ENCODE measurements at places on chromosomes 13 and 19.

DNA sequence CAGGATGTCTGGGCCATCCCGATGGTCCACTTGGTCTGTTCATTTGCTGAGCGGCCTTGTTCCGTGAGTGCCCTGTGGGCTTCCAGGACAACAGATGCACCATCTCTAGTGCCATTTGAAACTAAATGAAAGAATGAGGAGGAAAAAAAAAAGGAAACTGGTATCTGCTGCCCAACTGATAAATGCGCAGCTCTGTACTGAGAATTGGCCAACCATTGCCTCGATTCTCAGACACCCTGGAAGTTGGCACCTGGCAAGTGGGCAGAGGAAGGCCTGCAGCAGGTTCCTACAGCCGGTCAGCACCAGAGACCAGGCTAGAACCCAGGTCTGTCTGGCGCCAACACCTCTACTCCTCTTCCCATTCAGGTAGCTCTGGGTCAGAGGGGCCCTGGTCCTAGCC is 18.9 kb downstream of the SLC7A1 start:
- no peak for DNase-seq

DNA sequence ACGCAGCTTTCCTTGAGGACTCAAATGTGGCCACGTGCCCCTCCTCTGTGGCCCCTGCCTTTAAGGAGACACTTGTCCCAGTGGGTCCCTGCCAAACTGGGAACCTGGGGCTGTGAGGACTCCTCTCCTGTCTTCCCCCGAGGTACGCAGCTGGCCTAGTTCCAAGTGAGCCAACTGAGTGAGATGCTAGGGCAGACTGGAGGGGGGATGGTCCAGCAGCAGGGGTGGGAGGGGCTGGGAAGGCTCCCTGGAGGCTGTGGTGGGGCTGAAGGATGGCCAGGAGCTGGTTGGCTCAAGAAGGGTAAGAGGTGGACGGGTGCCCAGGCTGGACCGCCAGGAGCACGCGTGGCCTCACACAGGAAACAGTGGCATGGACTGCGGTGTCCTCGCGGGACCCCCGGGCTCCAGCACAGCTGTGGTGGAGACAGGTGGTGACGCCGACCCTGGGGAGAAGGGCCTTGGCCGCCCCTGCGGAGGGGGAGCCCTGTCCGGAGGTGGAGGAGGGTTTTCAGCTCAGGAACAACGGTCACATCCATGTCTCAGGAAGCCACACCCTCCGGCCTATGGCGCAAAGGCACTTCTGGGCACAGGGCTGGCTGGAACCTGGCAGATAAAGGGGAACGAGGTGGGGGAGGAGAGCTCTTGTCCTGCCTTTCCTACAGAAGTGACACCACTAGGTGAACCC is 45.8 kb downstream of the MLLT1 start:
- no peak for DNase-seq

DNA sequence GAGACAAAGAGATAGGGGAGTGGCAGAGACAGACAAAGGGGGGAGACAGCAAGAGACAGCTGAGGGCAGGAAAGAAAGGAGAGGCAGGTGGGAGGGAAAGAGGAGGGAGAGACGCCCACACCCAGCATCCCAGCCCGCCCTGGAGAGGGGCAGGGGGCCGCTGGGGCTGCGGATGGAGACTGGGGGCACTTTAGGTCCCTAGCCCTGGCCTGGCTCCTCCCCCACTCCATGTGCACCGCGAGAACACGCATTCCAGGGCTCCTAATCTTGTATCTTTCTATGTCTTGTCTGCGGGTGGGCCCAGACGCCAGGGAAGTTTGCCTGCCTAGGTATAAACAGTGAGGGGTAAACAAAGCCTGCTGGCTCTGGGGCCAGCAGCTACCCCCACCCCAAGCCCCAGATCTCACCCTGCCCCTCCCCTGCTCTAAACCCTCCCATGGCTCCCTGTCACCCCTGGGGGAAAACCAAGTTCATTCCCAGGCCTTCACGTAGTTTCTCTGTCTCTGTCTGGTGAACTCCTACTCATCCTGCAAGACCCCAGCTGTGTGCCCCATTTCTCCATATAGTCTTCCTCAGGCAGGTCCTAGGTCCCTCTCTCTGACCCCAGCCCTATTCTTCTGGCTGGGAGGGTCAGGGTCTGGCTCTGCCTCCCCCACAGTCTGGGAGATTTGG is 5.7 kb downstream of the TLE5 start:
- DNase-seq = no peak

- no peak for DNase-seq
Measured at GRCh38 chr13:26688286-26688685, 72.3 kb downstream of the GPR12 start.

DNA sequence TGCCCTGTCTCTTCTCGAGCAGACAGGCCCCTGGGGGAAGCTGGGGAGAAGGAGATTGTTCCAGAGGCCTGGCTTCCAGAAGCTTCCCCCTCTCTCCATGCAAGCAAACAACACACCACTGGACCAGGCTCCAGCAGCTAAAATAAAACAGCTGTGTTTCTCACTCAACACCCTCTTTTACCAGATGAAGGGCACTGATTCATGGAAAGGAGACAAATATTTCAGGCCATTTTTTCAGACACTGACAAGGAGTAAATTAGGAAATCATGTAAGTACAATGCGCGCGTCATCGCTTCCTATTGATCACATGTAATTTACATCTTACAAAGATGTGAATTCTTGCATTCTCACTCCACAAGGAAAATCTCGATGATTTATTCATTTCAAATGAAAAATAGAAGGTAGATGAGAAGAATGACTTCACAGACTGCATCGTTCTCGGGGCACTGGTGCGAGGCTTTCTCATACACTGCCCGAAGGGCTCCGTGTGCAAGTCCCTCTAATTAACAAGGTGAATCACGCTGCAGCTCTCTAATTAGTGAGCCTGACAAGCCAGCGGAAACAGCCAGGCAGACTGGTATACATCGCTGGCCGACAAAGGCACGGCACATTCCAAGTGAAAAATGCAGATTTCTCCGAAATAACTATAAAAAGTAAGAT is 153.6 kb downstream of the KCTD15 start:
- DNase-seq = no peak

DNA sequence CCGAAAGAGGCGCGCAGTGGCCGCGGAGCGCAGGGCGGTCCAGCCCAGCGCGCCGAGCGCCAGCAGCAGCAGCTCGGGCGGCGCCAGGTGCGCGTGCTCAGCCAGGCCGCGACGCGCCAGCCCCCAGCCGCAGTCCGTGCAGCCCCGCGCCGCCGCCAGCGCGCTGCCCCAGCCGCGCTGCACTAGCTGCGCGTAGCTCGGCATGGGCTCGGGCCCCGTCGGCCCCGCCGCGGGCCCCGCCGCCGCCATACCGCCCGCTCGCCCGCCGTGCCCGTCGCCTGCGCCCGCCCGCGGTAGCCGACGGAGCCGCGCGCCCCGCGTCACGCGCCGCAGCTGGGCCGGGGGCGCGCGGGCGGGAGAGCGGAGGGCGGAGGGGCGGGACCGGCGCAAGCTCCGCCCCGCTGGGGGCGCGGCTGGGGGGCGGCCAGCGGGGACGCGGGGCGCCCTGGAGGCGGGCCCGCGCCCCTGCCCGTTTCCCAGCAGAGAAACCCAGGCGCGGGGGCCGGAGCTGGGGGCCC is at the start of gene CERS1:
TSS of gene CERS1 (minus strand) at position 335 of the 518 bp plus-strand sequence. CDS start at position 249, 86 bp downstream.
- no peak for DNase-seq
